Kidney (tissue), 22 donors: ENCODE measurements at places on chromosomes 3 and 15. TPM values are rescaled to one million over a fixed set of nuclear protein-coding genes. Genes with fewer than 3 reads are reported as not detected.

The LTK gene
- 0.91 TPM for total RNA-seq

The PPP2R3A gene
- total RNA-seq: 71.9 TPM

The DNAH12 gene
- 0.38 TPM for total RNA-seq

The STRA6 gene
- 2.0 TPM for total RNA-seq

The CCDC13 gene
- total RNA-seq: 5.3 TPM
